Retina (tissue), 1 donor: ENCODE measurements at places on chromosomes 16 and 17.
A peak's percentile ranks its signal among the peaks of the same experiment; 100 is the strongest.

GRCh38 chr16:66344533-66345145 lies 21.9 kb upstream of the CDH5 start:
- peak; percentile 57 for DNase-seq

DNA sequence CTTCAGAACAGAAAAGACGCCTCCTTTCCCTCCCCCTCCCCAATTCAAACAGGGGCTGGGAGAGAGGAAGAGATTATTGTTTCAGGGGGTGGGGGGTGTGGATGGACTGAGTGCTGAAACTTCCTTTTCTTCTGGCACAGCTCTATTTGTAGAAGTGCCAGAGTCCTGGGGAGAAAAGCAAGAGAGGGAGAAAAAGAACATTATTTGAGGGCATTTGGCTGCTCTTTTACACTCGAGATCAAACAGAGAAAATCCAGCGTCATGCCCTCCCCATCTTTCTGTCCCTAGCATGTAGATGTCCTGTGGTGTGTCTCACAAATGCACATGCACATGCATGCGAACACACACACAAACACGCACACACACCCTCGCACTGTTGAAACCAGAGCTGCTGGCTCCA lies 13.0 kb downstream of the ARL4D start:
- no peak for DNase-seq

- DNase-seq, result no peak
Measured at GRCh38 chr17:37478187-37478586, 11.5 kb upstream of the DUSP14 start.

GRCh38 chr16:88809068-88809675 lies 2.6 kb downstream of the APRT start:
- DNase-seq, result no peak

GRCh38 chr16:83513008-83513755 lies 294.6 kb upstream of the HSBP1 start:
- no peak for DNase-seq

GRCh38 chr16:57289391-57290257 lies 5.2 kb upstream of the PLLP start:
- no peak for DNase-seq

DNA sequence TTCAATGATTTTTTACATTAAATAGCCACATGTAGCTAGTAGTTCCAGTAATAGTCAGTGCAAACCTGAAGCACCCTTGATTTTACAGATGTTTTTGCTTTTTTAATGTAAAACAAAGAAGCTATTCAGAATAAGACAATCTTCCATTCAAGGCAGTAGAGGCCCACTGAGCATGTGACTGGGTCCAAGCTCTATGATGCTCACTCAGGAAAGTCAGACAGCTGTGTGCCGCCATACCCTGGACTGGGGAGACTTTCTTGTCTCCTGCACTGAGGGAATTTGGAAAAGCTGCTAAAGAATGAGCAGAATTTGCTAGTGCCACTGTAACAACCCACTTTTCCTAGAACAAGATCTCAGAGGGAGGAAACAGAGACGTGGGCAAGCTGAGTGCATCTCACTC lies 11.5 kb downstream of the CENPN start:
- DNase-seq, result no peak

- peak; percentile 51 for DNase-seq
Measured at GRCh38 chr17:57636985-57637665, 108.0 kb downstream of the CCDC182 start.

- DNase-seq, result no peak
Measured at GRCh38 chr16:19463468-19464315, 46.0 kb downstream of the TMC5 start.

- DNase-seq, result no peak
Measured at GRCh38 chr17:69093995-69094394, 33.3 kb upstream of the ABCA9 start.

DNA sequence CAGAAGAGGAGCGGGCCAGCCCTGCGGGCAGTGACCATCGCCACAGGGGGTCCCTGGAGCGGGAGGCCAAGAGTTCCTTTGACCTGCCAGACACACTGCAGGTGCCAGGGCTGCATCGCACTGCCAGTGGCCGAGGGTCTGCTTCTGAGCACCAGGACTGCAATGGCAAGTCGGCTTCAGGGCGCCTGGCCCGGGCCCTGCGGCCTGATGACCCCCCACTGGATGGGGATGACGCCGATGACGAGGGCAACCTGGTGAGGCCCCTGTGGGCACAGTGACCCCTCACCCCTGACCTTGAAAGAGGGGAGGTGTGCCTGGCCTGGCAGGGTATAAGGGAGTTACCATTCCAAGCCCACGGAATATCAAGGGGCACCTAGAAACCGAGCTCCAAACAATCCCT lies 35.1 kb upstream of the ABCC3 start:
- no peak for DNase-seq

- no peak for DNase-seq
Measured at GRCh38 chr16:78258375-78259065, 159.1 kb downstream of the WWOX start.
